Activated gamma-delta T cell treated with Interleukin-2 at 50 U/mL for 16 hours (primary cell): ENCODE measurements at places on chromosomes 1 and 21.

DNA sequence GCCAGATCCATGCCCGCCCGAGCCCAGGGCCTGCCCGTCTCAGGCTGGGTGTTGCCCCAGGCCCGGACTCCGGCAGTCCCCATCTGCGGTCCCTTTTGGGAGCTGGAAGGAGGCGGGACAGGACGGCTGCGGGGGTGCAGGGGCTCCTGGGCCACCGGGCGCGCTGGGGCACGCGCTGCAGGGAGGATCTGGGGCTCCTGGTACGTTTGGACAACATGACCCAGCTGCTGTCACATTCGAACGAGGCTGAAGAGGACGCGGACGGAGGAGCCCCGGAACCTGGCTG, 6.6 kb upstream of the CALML6 start:
- no peak for DNase-seq

DNA sequence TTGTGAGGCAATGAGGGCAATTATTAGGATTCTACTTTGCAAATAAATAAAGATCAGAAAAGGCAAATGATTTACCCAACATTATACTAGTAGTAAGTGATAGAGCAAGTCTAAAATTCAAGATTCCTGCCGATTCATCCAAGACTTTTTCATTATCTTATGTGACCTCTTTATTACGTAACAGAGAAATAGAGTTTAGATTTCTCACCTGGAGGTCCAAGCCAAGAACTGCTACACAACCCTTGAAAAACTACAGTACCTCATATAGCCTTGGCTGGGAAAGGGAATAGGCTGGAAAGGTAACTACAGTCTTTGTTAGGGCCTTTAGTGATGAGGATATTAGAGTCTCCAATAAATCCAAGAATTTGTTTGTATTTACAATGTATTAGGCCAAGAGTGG, 13.3 kb downstream of the EEIG2 start:
- no peak for DNase-seq

- DNase-seq: peak; percentile 33
Measured at GRCh38 chr1:67053535-67053784, 488 bp downstream of the SLC35D1 start.

DNA sequence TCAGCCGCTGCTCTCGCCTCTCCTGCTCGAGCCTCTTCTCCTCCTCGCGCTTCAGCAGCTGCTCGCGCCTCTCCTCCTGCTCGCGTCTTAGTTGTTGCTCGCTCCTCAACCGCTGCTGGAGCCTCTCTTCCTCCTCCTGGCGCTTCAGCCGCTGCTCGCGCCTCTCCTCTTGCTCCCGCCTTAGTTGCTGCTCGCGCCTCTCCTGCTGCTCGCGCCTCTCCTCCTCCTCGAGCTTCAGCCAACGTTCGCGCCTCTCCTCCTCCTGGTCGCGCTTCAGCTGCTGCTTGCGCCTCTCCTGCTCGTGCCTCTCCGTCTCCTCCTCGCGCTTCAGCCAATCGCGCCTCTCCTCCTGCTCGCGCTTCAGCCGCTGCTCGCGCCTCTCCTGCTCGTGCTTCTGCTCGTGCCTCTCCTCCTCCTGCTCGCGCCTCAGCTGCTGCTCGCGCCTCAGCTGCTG, 3.7 kb downstream of the TCHH start:
- no peak for DNase-seq

GRCh38 chr1:233933339-233933738, 28.9 kb downstream of the SLC35F3 start:
- DNase-seq: no peak
